NCI-H1694 treated with DMSO at 0.1 percent for 48 hours (cell line): ENCODE measurements at places on chromosomes 6 and 20.

- DNase-seq = no peak
Observed at GRCh38 chr6:168380956-168381605, 59.9 kb upstream of the SMOC2 start.

- DNase-seq = no peak
Observed at GRCh38 chr6:111944541-111944940, 71.3 kb upstream of the FYN start.

- peak; percentile 36 for DNase-seq
Observed at GRCh38 chr6:37653933-37654565, 43.6 kb downstream of the MDGA1 start.

- no peak for DNase-seq
Observed at GRCh38 chr6:125175466-125176048, 22.0 kb downstream of the TPD52L1 start.

DNA sequence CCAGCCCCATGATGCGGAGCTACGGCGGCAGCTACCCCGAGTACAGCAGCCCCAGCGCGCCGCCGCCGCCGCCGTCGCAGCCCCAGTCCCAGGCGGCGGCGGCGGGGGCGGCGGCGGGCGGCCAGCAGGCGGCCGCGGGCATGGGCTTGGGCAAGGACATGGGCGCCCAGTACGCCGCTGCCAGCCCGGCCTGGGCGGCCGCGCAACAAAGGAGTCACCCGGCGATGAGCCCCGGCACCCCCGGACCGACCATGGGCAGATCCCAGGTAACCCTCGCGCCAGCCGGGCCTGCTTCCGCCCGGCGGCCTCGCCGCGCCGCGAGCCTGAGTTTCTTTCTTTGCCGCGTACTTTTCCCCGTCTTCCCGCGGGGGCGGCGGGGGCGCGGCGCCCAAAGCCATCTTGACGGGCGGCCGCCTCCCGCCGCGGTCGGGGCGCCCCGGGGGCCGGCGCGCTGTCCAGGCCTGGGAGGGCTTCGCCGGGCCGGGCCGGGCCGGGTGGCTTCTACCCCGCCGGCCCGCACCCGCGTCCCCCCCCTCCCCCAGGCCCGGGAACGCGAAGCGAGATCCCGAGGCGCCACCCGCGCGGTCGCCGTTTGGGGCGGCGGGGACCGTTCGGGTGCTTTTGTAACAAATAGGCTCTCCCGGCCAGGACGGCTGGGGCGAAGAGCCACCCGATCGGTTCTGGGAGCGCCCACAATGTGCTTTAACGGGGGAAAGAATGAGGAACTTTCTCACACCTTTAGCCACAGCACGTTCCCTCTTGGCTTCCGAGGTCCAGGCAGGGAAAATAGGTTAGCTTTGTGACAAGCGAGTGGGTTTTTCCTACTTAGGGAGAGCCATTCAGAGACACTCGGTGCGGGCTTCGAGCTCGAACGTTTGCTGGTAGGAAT lies 2.3 kb downstream of the ARID1B start:
- DNase-seq = peak; percentile 4

GRCh38 chr20:4069751-4070150 lies 54.4 kb upstream of the RNF24 start:
- no peak for DNase-seq

- no peak for DNase-seq
Observed at GRCh38 chr20:51549474-51549873, 7.0 kb upstream of the NFATC2 start.

DNA sequence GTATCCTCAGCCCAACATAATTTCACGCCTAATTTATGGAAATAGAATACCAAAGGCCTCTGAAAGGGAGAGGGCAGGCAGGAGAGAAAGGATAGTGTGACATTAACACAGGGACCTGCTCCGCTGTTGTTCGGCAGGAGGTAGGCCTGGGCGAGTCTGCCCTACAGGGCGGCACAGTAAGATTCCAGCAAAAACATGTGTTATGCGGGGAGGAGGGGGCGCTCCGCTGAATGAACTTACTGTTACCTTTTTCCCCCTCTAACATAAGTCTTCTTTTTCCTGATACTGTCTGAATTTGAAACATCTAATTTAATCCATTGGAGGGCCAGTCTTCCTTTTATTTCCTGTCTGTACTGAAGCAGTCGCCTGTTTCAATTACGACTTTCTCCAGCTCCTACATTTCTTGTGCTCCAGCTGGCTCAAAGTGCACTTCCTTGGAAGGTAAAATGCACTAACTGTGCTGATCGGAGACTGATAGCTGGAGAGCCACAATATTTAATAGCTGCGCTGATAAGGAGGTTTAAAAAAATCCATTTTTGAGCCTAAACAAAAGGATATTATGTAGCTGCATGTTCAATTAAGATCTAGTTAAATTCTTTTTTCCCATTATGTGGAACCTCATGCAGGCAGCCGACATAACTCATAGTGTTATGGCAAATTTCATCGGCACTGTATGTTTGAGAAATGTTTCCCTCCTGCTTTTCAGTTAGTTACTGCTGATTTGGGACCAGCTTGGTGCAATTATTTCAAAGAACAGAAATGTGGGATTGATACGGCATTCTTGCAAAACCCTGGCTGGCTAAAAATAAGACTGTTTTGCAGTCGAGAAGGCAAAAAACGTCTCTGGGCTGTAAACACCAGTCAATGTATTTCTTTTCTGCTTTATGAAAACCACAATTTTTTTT lies 193.0 kb downstream of the FOXC1 start:
- DNase-seq = no peak

- peak; percentile 82 for DNase-seq
Observed at GRCh38 chr6:19976411-19977129, 139.4 kb downstream of the ID4 start.

- no peak for DNase-seq
Observed at GRCh38 chr20:5489601-5490000, 172.8 kb upstream of the PROKR2 start.

- no peak for DNase-seq
Observed at GRCh38 chr6:169723200-169723909, 945 bp downstream of the PHF10 start.

DNA sequence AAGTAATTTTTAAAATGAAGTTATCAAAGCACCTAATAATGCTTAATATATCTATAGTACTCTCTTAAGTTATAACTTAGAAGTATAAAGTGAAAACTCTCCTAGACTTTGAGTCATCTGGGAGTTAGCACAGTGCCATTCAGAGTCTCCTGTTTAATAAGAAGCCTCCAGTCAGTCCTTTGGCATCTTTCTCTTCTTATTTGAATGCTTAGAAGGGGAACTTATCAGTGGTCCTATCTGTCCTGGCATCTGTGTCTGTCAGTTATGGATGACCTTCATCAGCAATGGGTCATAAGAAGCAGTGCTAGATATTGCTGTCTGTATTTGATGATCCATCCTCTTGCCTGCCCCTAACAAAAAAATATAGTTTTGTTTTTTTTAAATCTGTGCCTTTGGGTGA lies 15.2 kb downstream of the TMEM200A start:
- no peak for DNase-seq
